Fibroblast of skin of scalp (primary cell): ENCODE measurements at places on chromosomes 2 and 18.
A peak's percentile ranks its signal among the peaks of the same experiment; 100 is the strongest.

DNA sequence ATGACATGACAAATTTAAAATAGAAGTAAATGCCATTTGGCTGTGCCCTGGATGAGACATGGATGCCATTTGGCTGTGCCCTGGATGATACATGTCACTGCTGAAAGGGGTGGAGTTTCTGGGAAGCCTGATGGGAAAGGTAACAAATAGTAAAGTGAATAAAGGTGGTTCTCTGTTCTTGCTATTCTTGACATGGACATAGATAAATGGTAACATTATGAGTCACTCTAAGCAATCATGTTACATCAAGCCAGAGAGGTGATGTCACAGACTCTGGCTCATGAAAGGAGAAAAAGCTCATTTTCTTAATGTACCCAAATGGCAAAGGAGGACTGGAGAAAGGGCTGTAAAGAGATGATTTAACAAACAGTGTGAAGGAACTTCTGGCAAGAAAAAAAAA is 86.4 kb downstream of the EML6 start:
- peak; percentile 40 for DNase-seq

DNA sequence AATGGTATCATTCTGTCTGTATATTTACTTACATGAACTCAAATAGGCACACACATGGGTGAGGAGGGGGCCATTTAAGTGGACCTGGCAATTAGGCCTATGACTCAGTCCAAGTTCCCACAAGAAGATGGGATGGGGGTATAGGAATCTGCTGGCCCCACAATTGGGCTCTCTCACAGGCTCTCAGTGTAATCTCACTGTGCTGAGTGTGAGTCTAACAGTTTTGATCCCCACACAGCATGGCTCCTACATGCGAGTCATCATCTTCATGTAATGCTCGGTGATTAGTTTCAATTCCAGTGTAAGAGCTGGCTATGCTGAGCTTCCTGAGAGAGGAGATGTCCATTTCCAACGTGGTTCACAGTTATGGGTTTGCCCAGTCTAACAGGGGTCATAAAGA is 114.0 kb downstream of the GATA6 start:
- DNase-seq: peak; percentile 38

DNA sequence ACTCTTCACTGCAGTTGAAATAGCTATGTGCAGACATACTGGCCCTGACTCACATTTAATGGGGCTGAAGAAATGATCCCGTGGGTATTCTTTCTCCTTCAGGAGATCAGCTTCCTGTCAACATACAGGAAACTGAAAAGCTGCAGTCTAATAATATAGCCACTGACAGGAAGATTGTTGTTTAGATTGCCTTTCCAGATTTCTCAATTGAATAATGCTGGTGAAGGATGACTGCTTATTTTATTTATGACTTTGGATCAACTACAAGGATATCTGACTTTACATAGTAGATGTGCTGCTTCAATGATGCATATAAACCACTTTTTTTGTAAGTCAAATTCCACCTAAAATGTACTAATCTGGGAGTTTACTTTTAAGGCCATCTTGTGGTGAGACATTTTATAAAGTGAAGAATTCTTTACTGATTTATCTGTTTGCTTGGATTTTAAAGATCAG is 93.4 kb upstream of the MAP4K3 start:
- DNase-seq: peak; percentile 84

GRCh38 chr2:122478117-122478516 is 722.7 kb downstream of the TSN start:
- DNase-seq: peak; percentile 57

- DNase-seq: peak; percentile 36
Observed at GRCh38 chr2:98086491-98087446, at the start of gene VWA3B. Gene VWA3B, plus strand, starts transcription at chr2:98087167. Its CDS starts 5,926 bp downstream, at chr2:98093093.

DNA sequence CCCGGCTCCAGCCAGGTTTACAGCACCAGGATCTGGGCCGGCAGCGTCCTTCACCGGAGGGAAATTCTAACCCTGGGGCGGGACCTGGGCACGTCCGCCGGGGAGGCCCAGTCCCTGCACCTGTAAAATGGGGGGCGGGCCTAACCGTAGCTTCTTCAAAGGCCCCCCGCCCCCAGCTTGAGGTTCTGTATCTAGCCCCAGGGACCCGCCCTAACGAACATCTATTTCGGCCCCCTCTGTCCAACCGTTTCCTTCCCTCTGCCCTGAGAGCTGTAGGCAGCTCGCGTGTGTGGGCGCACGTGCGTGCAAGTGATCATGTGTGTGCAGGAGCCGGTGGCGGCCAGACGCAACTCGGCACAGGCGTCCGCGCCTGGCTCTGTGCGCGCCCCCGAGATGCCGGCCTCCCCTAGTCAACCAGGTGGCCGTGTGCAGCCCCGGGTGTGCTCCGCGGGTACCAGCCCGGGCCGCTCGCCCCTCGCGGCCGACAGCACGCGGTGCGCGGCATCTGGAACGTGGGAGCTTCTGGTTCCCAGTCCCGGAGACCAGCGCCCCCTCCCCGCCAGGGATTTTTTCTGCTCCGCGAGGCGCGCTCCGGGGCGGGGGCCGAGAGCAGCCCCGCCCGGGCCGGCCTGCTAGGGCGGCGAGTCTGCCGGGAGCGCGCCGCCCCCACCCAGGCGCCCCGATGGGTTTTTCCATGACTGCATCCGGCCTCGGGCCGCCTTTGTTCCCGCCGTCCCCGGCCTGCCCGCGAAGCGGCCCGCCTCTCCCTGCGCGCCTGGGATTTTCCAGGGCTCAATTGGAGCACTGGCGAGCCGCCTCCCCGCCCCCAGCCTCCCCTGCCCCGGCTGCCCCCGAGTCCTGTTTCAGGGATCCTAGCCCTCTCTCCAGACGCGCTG is 21.2 kb downstream of the TEX44 start:
- peak; percentile 87 for DNase-seq

- peak; percentile 24 for DNase-seq
Observed at GRCh38 chr2:127104881-127105655, 1.9 kb downstream of the BIN1 start.
